Hematopoietic multipotent progenitor cell (in vitro differentiated cells): ENCODE measurements at places on chromosomes 6 and 20.

GRCh38 chr6:107976155-107976783 is 18.3 kb upstream of the SEC63 start:
- DNase-seq = no peak

- no peak for DNase-seq
Observed at GRCh38 chr6:137843211-137843610, 23.8 kb upstream of the TNFAIP3 start.

- DNase-seq = no peak
Observed at GRCh38 chr20:32767418-32768198, 5.4 kb downstream of the DNMT3B start.

DNA sequence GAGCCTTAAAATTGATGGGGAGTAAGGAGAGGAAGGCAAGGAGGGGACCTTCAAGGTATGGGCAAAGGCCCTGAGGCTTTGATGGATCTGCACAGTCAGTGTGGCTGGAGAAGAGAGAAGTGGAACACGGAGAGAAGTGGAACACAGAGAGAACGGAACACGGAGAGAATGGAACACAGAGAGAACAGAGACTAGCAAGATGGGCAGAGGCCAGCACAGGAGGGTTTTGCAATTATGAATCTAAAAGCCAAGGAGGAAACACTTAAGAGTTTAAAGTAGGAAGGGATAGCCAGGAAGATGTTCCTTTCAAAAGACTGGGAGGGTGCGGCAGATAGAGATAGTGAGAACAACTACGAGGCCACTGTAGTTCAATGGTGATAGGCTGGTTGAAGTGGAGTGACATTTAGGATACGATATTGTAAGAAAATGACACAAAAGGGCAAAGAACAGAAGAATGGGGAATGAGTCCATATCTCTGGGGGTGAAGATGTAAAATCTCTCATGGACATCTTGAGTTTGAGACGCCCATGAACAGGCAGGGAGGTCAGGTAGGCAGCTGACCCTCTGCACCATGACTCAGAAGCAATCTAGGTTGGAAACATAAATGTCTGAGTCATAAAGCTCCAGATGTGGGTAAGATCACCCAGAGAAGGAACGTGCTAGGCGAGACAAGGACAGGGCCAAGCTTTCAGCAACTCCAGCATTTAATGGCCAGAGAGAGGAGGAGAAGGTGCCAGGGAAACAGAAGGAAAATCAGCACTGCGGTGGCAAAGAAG is 25.4 kb downstream of the ZMYND8 start:
- DNase-seq = no peak

DNA sequence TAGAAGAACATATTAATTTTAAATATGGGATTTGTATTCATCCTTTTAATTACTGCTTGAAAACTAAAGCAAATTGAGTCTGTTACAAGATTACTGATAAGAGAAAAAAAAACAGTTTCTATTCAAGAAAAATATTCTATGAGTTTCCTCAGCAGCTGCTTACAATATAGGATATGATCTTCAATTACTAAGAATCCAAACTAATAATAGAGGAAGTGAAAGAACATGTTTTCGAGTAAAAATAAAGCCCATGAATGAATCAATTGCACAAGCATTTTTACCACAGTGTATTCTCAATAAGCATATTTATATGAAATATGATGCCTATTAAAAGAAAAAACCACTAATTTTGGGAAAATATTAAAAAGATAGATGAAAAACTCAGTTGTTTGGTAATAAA is 63.4 kb downstream of the AHI1 start:
- DNase-seq = no peak

GRCh38 chr20:32201296-32201976 is 6.1 kb downstream of the PLAGL2 start:
- no peak for DNase-seq

- peak; percentile 2 for DNase-seq
Observed at GRCh38 chr20:9578594-9578993, 64.2 kb downstream of the LAMP5 start.

GRCh38 chr20:45347297-45347935 is 808 bp downstream of the SDC4 start:
- DNase-seq = no peak
